ENCODE measurements at places on chromosomes 5 and 9.

GRCh38 chr5:107431998-107432397, 238.7 kb downstream of the EFNA5 start:
- DNase-seq, result no peak

DNA sequence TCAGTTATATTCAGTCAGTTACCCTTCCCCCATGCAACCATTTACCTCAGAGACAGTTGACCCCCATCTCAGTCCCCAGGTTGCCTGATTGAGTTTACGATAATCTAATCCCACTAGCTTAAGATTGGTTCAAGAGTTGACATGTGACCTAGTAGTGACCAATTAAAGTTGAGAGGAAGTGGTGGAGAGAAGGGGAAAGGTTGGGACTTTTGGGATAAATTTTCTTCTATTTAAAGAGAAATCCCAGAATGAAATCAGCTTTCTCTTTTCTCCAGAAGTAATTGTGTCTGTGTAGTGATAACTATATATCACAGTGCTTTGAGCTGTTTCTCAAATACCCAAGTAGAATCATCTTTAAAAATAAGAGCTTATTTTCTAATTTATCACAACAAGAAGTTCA, 396.7 kb upstream of the CLINT1 start:
- no peak for DNase-seq

- DNase-seq, result no peak
These were observed 117.1 kb downstream of the LHX2 start for GRCh38 chr9:124128568-124129166.

GRCh38 chr9:121863955-121864354, 212.5 kb downstream of the DAB2IP start:
- DNase-seq, result no peak

DNA sequence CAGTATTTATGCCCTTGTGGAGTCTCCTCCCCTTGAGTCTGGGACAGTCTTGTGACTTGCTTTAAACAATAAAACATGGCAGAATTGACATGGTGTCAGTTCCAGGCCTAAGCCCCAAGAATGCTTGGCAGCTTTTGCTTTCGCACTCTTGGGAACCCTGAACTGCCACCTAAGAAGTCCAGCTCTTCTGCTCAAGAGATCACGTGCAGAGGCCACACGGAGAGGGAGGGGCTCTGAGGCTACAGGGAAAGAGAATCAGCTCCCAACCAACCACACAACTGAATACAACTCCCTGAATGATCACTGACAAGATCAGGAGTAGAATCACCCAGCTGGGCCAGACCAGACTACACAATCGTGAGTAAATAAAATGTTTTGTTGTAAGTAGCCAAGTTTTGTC, 97.6 kb downstream of the MED27 start:
- no peak for DNase-seq

DNA sequence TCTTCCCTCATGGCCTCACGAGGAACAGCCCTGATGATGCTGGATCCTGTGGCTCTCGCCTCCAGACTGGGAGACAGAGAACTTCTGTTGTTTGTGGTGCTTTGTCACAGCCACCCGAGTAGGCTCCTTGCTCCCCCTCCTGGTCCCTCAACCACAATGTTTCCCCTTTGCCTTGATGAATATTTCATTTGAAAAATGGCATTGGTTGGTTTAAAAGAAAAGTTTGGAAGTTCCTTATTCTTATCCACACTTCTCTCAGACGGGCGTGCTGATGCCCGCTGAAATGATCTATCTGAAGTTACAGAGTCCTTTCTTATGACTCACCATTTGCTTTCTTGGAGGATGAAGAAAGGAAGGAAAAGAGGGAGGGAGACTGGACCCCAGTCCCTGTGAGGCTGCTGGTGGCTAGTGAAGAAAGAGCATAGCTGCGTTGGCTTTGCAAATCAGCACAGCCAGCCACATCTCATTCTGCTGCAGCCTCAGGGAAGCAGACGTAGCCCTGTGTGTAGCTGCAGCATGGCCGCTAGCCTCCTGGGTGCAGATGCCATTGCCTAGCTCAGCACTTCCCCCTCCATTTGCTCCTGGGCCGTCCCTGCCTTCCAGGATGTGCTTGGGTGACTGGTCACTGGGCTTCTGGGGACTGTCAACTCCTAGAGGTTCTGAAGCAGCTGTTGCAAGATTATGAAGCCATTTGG, 185.9 kb downstream of the ERCC6L2 start:
- no peak for DNase-seq

- no peak for DNase-seq
These were observed 191.2 kb downstream of the GNA14 start for GRCh38 chr9:77456829-77457437.

- no peak for DNase-seq
These were observed 152.9 kb downstream of the SGCD start for GRCh38 chr5:156479849-156480248.

GRCh38 chr9:85416715-85417114, 325.0 kb downstream of the AGTPBP1 start:
- DNase-seq, result no peak

- no peak for DNase-seq
These were observed 83.3 kb downstream of the SUSD1 start for GRCh38 chr9:112091810-112092209.

DNA sequence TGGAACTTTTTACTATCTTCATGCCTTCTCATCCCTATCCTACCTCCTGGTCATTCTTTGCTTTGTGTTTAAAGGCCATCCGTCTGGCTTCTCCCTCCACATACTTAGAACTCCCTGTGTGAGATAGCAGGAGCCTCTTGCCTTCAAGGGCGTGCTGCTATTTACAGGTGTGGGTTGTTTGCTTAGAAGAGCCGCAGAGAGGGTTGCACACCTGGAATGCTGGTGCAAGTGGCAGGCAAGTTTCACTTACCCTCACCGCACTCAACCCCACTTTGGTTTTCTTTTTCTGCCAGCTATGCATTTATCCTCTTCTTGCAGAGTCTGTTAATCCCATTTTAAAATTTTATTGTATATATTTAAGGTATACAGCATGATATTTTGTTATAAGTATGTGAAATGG, 12.6 kb downstream of the SKP2 start:
- no peak for DNase-seq

GRCh38 chr5:128681764-128682592, 143.9 kb upstream of the FBN2 start:
- DNase-seq, result no peak

DNA sequence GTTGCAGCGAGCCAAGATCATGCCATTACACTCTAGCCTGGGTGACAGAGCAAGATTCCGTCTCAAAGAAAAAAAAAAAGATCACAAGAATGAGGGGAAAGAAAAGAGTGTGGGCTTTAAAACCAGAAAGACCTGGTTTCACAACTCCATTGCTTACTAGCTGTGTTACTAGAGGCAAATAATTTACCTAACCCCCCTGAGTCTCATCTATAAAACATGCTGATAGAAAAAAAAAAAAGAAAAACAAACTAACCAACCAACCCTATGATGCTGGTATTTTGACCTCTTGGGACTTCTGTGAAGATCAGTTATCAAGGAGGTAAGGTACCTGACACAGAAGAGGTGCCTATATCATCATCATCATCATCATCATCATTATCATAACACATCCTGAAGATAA, 60.2 kb upstream of the UBTD2 start:
- no peak for DNase-seq

All from cortex of kidney (tissue), 1 donor.